ENCODE measurements at places on chromosomes 3 and 15.

GRCh38 chr3:72018343-72018984 lies 233.5 kb upstream of the PROK2 start:
- DNase-seq = no peak

GRCh38 chr15:27668471-27669220 lies 430.5 kb downstream of the OCA2 start:
- DNase-seq = no peak

DNA sequence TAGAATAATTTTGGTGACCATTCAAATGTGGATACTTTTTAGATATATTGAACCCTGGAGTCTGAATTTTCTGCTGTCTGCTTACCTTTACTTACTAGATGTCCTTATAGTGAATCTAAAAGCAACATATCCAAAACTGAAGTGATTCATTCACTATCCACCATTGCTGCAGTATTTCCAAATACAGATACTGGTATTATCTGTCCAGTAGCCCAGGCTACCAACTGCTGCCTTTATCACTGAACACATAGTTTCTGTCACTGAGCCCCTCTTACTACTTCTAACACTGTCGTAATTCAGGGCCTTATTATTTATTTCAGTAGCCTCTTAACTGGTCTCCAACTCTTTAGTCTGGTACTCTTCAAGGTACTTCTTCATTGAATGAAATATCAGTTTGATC lies 49.2 kb downstream of the SLMAP start:
- no peak for DNase-seq

DNA sequence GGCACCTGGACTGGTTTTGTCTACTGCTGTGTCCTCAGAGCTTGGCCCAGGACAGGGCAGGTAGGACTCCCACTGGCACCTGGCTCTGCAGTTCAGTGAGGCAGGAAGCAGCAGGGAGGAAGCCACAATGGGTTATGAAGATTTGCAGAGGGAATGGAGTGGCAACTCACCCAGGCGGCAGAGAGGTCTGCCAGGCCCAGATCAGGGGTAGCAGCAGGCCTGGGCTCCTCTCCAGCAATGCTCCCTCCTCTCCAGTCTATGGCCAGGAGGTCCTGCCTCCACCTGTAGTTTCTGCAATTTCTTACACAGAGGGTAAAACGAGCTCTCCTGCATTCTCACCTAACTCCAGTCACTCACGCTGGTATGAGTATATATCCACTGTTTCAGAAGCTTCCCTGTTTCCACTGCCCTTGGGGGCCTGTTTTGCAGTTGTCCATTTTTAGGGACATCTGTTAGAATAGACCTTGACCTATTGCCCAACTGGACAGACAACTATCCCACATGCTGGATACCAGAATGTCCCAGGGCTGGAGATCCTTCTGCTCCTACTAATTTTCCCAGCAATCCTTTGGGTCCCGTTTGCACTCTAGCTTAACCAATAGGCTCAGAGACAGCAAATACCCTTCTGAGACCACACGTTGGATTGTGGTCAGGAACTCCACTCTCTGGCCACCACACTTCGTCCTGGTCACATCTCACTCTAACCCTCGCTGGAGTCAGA lies 35.2 kb downstream of the HMCES start:
- no peak for DNase-seq
